Stomach (tissue), 19 donors: ENCODE measurements at places on chromosomes 7 and 10. TPM values are rescaled to one million over a fixed set of nuclear protein-coding genes. Genes with fewer than 3 reads are reported as not detected.

The GALNT17 gene
- total RNA-seq = 12.5 TPM

The ARHGAP21 gene
- total RNA-seq = 93.9 TPM

The OPN4 gene
- not detected for total RNA-seq

The ZSCAN25 gene
- 12.3 TPM for total RNA-seq

The COL17A1 gene
- 16.3 TPM for total RNA-seq

The PDK4 gene
- 559 TPM for total RNA-seq

The SSMEM1 gene
- not detected for total RNA-seq

The ELN gene
- 30.3 TPM for total RNA-seq

The CYP17A1 gene
- not detected for total RNA-seq

The CYP2E1 gene
- total RNA-seq = not detected
